ENCODE measurements at places on chromosomes 7 and 10. TPM values are rescaled to one million over a fixed set of nuclear protein-coding genes. Genes with fewer than 3 reads are reported as not detected.

Gene TMEM254
- 4.1 TPM for total RNA-seq

Gene FEZF1
- total RNA-seq = not detected

Gene SERPINE1
- total RNA-seq = 3,900 TPM

Gene GPR146
- 40.0 TPM for total RNA-seq

Gene CYP26A1
- total RNA-seq = 0.36 TPM
